SK-MEL-5 (cell line): ENCODE measurements at places on chromosomes 3 and 15. TPM values are rescaled to one million over a fixed set of nuclear protein-coding genes. Genes with fewer than 3 reads are reported as not detected.

Gene TMF1
- total RNA-seq, result 14.8 and 35.6 TPM in 2 replicates

DNA sequence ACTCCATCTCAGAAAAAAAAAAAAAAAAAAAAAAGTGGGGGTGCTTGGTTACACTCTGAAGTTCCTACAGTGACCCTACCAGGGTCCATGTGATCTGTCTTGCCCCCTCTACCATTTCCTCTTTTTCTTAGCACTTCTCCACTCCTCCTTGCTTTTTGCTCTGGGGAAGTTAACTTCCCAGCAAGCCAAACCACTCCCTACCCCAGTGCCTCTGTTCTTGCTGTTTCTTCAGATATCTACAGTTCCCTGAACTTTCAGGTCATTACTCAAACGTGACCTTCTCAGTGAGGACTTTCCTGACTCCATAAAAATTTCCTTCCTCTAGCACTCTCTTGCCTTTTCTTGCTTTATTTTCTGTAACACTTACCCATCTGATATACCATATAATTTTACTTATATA, 61.1 kb upstream of the GCNT3 start:
- DNase-seq, result no peak

Gene FILIP1L
- total RNA-seq, result not detected in 2 replicates

GRCh38 chr3:187677604-187678003, 7.4 kb upstream of the SST start:
- no peak for DNase-seq

DNA sequence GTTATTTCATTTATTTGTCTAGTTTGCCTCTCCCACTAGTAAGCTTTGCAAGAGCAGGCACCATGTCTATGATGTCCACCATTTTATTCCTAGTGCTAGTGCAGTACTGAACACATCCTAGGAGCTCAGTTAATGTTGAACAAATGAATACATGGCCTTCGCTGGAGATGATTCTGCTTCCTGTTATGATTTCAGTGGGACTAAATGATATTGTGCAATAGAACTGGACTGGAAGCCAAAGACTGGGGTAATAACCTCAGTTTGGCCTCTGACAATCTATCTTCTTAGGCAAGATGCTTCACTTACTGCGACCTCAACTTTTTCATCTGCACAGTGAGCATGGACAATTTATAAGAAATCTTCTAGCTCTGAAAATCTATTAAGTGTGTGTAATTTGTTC, 191.3 kb downstream of the ADAMTSL3 start:
- DNase-seq, result no peak
